ENCODE measurements at places on chromosomes 6 and 20.

DNA sequence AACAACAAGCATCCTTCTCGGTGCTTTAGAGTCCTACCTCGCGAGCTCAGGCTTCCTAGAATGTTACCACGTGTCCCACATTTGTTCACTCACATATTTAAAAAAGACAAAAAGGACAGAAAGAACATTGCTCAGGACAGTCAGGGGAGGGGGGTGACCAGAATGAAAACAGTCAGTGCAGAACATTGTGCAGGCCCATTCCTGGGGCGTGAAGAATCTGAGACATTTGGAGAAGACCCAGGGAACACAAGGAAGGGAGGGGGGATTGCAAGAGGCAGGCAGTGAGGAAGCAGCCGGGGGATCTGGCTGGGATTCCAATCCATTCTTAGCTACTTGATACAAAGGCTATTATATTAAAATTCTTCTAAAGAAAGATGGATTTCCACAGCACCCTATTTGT is 270.4 kb upstream of the CITED2 start:
- no peak for DNase-seq

- no peak for DNase-seq
Observed at GRCh38 chr6:163709693-163710092, 295.2 kb downstream of the QKI start.

- no peak for DNase-seq
Observed at GRCh38 chr20:32028647-32029372, 18.6 kb downstream of the CCM2L start.

- DNase-seq: no peak
Observed at GRCh38 chr6:35185302-35185681, 28.5 kb upstream of the SCUBE3 start.

- peak; percentile 43 for DNase-seq
Observed at GRCh38 chr6:90413867-90414266, 117.2 kb upstream of the BACH2 start.

Data from Ammon's horn (tissue), 1 donor.